CD4-positive, alpha-beta T cell treated with Interleukin-15 for 4 hours (primary cell): ENCODE measurements at places on chromosomes 2 and 18.

DNA sequence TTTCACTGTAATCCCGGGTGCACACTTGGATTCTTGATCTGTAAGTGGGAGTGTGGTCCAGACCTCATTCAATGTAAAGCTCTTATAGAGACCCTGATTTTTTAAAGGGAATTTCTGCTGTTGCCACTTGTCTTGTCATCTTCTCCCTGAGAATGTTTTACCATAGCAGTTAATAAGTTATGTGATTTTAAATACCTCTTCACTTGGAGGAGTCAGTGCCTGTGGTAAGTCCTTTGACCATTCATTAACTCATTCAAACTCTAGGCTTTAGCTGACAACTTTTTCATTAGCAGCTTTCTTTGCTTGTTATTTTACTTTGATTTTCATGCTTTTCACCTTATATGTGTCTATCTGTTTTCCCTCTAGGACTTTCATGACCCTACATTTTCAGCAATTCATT is 51.3 kb downstream of the FMNL2 start:
- no peak for DNase-seq

DNA sequence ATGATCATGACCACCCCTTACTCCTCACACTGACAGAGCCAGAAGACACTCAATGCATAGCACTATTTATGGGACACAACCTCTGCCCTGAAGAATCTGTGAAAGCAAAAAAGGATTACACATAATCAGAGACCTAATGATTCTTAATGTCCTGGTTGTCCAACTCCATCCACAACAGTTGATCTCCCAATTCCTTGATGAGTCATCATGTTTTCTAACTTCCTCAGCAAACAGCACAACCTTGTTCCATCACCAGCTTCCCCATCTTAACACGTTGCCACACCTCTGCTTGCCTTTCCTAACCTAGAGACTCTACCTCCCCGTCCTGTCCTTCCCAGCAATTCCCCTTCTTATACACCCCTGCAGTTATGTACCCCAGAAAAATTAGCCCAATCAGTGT is 13.2 kb upstream of the MARCHF4 start:
- no peak for DNase-seq

- DNase-seq, result peak; percentile 45
Measured at GRCh38 chr2:240586919-240587800, 626 bp downstream of the CAPN10 start.

DNA sequence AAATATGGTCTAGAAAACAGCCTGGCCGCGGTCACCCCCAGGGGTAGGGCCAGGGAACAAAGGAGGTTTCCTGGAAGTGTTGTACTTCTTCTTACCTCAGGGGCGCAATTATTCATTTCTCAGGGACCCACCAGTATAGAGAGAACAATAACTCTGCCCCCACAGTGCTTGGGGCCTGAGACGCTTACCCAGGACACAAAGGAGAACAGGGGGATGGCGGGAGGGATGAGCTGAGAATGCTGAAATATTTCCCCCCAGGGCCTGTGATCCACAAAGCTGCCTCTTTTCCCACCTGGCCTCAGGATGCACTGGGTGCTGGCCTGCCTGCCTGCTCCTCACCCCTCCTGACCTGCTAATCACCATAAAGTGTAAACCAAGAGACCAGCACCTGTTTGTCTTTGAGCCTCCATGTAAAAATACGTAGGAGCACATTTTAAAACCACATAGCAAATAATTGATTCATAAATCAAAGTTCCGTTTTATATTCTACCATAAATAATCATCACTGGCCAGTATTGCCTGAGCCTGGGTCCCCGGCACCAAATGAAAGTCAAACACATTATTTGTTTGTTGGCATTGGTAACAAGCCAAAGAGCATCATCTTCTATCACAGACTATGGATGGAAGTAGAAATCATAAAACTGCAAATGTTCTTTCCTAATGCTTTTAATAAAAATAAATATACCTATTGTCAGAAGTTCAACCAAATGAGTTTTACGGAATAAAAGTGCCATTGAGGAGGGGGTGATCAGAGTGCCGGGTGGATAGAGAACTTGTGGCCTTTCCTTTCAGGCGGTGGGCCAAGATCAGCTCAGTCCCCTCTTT is 67.3 kb upstream of the RMDN2 start:
- DNase-seq, result no peak

- no peak for DNase-seq
Measured at GRCh38 chr2:232457121-232458011, 1.4 kb downstream of the ALPI start.

DNA sequence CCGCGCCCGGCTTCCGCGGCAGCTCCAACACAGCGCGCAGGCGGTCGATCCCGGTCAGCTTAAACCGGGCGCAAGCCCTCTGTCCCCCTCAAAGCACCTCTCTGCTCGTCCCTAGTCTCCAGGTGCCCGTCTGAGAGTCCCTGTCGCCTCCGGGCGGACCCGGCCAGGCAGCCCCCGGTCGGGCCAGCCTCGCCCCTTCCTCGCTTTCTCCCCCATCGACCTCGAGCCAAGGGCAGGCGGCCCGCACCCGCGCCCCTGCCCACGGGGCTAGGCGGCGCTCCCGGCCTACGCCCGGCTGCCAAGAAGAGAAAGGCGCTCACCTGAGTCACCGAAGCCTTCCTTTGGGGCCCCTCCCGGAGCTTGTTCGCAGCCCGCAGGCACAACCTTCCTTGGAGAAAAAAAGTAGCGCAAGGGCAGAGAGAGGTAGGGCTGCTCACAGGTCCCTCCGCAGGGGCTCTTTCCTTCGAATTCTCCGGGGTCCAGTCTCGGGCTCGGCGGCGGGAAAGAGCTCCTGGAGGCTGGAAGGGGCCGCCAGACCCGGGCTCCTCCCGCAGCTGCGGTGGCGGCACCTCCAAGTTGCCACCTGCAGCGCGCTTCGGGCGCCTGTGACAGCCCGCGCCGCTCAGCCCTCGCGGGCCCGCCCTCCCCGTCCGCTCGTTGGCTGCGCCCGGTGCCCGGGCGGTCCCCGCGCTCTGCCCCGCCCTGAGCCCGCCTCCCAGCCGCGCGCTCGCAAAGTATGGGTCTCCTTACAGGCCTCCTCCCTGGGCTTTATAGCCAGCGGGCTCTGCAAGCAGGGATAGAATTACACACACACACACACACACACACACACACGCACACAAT is 86.5 kb upstream of the EPB41L3 start:
- no peak for DNase-seq

DNA sequence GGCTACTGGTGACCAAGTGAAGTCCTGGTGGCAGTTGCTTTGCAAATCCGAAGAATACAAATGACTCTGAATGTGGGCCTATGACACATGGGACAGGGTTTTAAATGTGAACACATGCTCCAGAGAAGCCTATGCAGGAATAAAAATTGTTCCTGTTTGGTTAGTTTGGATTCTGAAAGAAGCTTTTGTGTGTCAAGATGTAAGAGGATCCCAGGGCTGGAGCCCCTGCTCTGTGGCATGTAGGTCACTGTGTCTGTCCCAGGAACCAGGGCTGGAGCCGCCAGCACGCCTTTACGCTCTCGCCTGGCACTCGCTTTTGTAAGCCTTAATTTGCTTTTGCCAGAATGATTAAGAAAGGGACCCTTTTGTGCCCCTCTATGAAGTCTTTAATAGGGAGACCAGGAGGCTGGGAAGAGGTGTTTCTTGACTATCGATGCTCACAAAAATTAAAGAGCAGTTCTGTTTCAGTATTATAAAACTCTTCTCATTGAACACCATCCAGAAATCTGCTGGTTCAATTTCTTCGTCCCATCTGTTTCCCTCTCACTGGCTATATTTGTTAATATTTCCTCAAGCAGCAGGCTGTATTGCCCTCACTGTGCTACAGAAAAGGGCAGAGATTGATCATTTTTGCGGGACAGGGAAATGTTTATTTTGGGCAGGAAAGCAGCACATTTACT is 532.7 kb upstream of the POU3F3 start:
- DNase-seq, result no peak
